HFFc6 (cell line): ENCODE measurements at places on chromosomes 7 and 10.

DNA sequence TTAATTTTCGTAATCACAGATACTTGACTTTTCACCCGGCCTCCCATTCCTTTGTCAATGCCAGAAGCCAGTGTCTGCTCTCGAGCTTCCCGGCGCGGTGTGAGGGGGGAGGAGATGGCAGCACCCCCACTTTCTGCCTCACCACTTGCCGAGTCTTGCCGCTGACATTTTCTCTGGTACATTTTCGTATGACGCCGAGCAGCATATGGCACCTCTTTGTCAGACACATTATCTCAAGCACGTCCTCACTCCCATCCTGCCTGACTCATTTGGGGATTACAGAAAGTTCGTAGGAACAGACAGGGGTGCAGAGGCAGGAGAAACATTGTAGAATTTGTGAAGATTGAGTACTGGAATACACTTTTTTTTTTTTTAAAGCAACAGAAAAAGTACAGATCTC is 60.8 kb upstream of the SORCS3 start:
- DNase-seq: peak; percentile 58
- peaks cover 37% of the 10 kb centered on the region for H3K4me1 ChIP-seq
- H3K36me3 ChIP-seq: no peaks in the 10 kb centered on the region
- peaks cover 4% of the 10 kb centered on the region for H3K27me3 ChIP-seq

- DNase-seq: no peak
- H3K27ac ChIP-seq: peak overlapping the region; percentile 94
- H3K27me3 ChIP-seq: peaks cover 3% of the 10 kb centered on the region; the same call in 1 of the 2 replicates
- peak overlapping the region; percentile 100 for H3K4me3 ChIP-seq
- H3K36me3 ChIP-seq: no peaks in the 10 kb centered on the region; the same call in 1 of the 2 replicates
Observed at GRCh38 chr10:103967448-103968071, 620 bp downstream of the SLK start.

DNA sequence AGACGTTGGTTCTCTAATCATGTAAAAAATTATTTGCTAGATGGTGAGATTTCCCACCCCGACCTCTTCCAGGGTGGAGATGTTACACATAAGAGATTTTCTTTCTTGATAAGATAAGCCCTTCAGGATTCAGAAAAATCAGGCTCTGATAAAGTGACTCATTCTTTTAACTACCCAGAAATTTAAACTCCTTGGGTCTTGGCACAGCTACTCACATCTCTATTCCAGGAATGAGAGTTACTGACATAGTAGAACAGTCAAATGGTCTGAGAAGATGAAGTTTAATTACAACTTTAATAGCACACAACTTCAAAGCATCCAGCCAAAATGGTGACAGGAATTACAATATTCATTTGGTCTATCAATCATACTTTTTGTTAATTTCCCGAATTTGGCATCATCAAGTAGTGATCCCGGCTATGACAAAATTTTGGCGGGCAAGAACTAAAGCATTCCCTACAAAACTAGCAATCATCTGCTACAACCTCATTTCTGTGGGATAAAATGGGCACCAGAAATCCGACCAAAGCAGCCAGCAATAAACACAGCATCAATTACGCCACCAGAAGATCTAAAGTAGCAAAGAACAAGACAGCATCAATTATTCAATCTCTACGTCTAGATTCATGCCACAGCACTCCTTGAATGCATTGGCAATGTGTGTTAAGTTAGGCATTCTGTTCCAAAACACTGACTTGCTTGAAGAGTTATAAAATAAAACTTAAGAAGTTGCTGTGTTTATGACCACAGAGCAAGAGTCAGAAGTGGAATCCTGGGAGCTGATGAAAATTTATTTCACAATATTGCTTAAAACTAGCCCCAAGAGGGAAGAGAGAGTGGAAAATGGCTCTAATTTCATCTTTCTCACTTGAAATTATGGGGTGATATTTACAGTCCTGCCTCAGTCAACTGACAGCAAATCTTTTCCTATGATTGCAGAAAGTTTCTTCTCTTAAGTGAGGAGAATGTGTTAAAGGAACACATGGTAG is 565.7 kb upstream of the ANKRD30A start:
- DNase-seq: no peak
- no peaks in the 10 kb centered on the region for H3K27me3 ChIP-seq
- no peak overlapping the region for H3K4me3 ChIP-seq
- H3K4me1 ChIP-seq: no peaks in the 10 kb centered on the region
- H3K27ac ChIP-seq: no peak overlapping the region
- H3K36me3 ChIP-seq: no peaks in the 10 kb centered on the region

DNA sequence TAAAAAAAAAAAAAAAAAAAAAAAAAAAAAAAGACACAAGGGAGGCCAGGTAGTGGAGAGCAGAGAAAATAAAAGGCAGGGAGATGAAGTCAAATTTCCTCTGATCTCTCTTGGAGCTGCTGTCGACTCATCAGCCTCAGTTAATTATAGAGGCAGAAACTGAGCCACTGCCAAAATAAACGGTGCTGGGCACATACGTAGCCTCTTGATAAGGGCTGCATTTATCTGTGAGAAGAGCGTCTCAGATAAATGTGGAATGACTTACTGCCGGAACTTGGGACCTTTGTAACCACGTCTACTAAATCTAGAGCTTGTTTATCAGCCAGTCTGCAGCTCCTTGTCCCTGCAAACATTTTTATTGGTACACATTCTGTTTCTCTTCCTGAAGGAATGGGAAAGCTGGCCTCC is 162.3 kb downstream of the BAMBI start:
- no peak for DNase-seq
- H3K4me3 ChIP-seq: no peak overlapping the region
- H3K36me3 ChIP-seq: no peaks in the 10 kb centered on the region
- H3K27me3 ChIP-seq: peaks cover 2% of the 10 kb centered on the region
- no peak overlapping the region for H3K27ac ChIP-seq

DNA sequence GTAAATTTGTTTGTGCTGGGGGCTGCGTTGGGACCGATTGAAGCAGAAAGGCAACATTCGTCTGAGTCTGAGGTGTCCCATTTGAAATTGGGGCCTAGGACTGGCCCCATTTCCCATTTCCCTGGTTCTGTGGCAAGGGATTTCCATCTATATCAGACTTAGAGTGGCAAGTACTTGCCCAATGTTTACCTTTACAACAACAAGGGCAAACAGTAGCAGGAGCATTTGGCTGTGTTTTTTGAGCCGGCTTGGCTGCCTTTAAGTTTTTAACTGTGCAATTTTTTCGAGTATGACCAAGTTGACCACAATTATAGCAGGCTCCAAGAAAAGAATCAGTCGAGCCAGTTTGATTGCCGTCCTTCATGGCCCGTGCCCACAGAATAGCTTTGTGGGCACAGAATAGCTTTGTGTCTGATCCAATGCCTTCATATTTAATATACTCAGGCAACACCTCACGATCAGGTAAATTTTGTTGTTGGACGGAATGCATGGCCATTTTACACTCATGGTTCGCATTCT is 4.7 kb upstream of the CYP17A1 start:
- DNase-seq: no peak
- H3K27me3 ChIP-seq: peaks cover 25% of the 10 kb centered on the region
- H3K27ac ChIP-seq: no peak overlapping the region
- peaks cover 6% of the 10 kb centered on the region; the same call in 1 of the 2 replicates for H3K4me1 ChIP-seq
- H3K36me3 ChIP-seq: peaks cover 34% of the 10 kb centered on the region
- H3K4me3 ChIP-seq: no peak overlapping the region

DNA sequence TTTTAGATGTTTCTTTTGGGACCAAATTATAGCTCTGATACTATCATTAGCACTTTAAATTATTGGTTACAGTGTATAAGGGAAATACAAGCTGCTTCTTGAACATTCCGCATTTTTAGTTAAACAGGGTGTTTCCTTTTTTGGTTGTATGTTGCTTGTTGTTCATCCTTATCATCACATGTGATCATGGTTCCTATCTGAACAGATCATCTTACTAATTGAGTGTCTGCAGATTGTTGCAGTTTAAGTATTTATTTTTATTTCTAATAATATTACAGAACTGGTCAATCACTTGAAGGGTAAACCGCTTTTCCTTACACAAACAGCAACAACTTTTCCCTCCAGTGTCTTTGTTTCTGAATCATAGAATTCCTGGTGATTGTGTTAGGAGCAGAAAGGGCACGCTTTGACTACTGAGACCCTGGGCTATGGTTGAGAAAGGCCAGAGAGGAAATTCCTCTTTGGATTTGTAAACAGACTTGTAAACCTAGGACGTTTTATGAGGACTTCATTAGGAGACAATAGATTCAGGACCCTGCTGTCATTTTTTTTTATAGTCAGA is 37.2 kb downstream of the CHN2 start:
- H3K36me3 ChIP-seq: no peaks in the 10 kb centered on the region
- no peak overlapping the region for H3K27ac ChIP-seq
- no peak for DNase-seq
- no peaks in the 10 kb centered on the region for H3K4me1 ChIP-seq

DNA sequence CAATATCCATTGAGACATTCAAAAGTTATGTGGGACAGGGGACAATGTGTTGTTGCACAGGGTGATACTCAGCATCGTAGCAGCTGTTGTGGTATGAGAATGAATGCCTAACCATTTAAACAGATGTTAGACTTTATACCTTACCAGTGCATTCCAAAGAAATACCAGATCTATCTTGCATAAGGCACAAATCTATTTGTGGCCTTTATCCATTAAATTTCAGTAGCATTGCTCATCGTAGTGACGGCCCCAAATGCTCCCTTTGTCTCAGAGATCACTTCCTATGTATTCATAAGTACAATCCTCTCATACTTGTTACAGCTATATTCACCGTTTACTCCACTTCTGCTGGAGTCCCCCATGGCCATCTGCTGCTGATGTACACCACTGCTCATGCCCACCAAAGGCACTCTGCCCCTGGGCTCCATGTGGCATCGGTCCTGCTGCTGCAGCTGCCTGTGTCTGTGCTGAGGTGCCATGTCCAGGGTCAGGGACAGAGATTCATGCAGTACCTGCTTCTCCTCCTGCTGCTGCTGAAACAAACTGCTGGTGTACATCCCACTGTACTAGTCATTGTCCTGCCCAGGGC is 96.3 kb downstream of the CPED1 start:
- H3K4me1 ChIP-seq: peaks cover 94% of the 10 kb centered on the region
- H3K4me3 ChIP-seq: peak overlapping the region; percentile 76
- H3K36me3 ChIP-seq: peaks cover 12% of the 10 kb centered on the region
- DNase-seq: peak; percentile 92
- H3K27ac ChIP-seq: peak overlapping the region; percentile 92
- H3K27me3 ChIP-seq: no peaks in the 10 kb centered on the region

- peaks cover 45% of the 10 kb centered on the region for H3K36me3 ChIP-seq
- H3K27ac ChIP-seq: peak overlapping the region; percentile 95
- peak; percentile 88 for DNase-seq
- peaks cover 4% of the 10 kb centered on the region for H3K27me3 ChIP-seq
- H3K4me1 ChIP-seq: peaks cover 41% of the 10 kb centered on the region
Observed at GRCh38 chr10:101817337-101818118, 716 bp downstream of the OGA start.

DNA sequence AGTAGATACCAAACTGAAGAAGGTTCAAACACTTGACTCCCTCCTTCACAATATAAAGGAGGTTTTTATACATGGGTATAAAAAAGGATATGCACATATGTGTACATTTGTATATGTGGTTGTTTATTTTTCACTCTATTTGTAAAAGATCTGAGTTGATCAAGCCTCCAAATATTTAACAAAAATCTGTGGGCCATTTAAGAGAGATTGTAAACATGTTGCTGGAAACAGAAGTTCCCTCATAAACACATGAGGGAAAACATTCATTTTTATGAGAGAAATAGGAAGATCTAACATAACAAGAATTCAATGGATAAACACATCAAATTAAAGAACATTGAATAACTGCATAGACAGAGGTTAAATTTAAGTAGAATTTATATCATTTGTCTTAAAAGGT is 81.7 kb downstream of the COL28A1 start:
- H3K27ac ChIP-seq: no peak overlapping the region
- H3K27me3 ChIP-seq: no peaks in the 10 kb centered on the region
- 0 out of 2 replicates have a peak, but pooled peaks cover 7% of the 10 kb centered on the region for H3K4me1 ChIP-seq
- no peak for DNase-seq
- H3K36me3 ChIP-seq: peaks cover 13% of the 10 kb centered on the region; the same call in 1 of the 2 replicates

- DNase-seq: no peak
- H3K36me3 ChIP-seq: no peaks in the 10 kb centered on the region
- H3K4me1 ChIP-seq: no peaks in the 10 kb centered on the region
- no peak overlapping the region for H3K4me3 ChIP-seq
Observed at GRCh38 chr10:10551596-10552301, 465.9 kb upstream of the CELF2 start.

DNA sequence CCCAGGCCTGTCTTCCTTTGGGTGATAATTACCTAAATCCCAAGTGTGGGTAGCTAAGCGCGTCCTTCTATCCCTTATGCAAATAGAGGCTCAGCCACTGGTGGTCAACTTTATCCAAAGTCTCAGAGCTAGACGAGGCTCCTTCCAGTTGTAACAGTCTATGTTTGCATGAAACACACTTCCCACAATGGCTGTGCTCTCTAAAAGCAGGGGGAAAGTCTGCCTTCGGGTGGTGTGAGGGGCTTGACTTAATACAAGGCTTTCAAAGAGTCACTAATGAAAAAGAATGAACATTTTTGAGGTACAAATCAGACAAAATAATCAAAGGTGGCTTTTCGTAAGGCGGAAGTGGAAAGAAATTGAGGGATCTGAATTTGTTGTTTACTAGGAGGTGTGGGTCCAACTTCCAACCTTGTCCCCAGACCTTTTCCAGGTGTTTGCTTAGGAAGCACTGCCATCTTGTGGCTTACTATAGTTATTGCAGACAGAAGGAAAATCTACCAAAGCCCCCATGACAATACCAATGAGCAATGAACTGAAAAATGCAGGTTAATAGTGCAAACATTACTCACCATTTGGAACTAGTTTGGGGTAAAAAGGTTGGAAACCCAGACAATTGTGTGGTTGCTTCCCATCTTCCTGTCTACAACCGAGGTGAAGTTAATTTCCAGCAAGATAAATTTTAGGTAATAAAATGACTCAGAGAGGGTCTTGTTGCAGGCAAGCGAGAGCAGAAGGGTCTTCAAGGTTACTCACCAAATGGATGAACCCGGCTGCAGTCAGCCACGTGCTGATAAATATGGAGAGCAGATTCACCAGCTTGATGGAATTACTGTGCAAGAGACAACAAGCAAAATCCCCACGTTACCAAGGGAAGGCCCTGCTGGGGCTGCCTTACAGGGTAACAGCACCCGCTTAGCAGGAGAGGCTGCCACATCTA is 525.7 kb downstream of the KCNMA1 start:
- peak overlapping the region; percentile 35; the same call in 1 of the 2 replicates for H3K4me3 ChIP-seq
- peaks cover 29% of the 10 kb centered on the region for H3K4me1 ChIP-seq
- peaks cover 3% of the 10 kb centered on the region for H3K27me3 ChIP-seq

- DNase-seq: no peak
- H3K27ac ChIP-seq: no peak overlapping the region
- H3K36me3 ChIP-seq: no peaks in the 10 kb centered on the region
Observed at GRCh38 chr7:72492461-72493065, 80.4 kb upstream of the CALN1 start.

DNA sequence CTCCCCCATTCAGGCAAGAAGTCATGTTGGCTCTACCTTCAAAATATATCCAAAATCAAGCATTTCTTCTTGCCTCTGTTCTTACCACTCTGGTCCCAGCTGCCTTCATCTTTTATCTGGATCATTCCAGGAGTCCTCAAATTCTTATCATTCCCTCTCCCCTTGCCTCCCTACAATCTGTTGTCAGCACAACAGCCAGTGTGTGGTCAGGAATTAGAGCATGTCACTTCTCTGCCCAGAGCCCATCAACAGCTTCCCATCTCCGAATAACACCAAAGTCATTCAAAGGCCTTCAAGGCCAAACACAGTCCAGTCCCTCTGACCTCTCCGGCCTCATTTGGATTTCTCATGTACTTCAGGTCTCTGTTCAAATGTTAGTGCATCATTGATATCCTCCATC is 70.4 kb downstream of the DENND11 start:
- H3K4me3 ChIP-seq: no peak overlapping the region
- no peak overlapping the region for H3K27ac ChIP-seq
- no peak for DNase-seq
- no peaks in the 10 kb centered on the region for H3K36me3 ChIP-seq
- H3K4me1 ChIP-seq: no peaks in the 10 kb centered on the region
